ENCODE measurements at places on chromosomes 2 and 18. TPM values are rescaled to one million over a fixed set of nuclear protein-coding genes. Genes with fewer than 3 reads are reported as not detected.

The REG3A gene
- not detected for total RNA-seq

The TEX44 gene
- total RNA-seq: not detected

The C2orf78 gene
- total RNA-seq: not detected

The ALPI gene
- total RNA-seq: not detected

The SCN1A gene
- not detected for total RNA-seq

The PIKFYVE gene
- 10.1 TPM for total RNA-seq

- DNase-seq: no peak
Observed at GRCh38 chr18:10127729-10128128, 213.9 kb downstream of the VAPA start.

GRCh38 chr2:12313445-12314126 lies 403.1 kb upstream of the TRIB2 start:
- no peak for DNase-seq

DNA sequence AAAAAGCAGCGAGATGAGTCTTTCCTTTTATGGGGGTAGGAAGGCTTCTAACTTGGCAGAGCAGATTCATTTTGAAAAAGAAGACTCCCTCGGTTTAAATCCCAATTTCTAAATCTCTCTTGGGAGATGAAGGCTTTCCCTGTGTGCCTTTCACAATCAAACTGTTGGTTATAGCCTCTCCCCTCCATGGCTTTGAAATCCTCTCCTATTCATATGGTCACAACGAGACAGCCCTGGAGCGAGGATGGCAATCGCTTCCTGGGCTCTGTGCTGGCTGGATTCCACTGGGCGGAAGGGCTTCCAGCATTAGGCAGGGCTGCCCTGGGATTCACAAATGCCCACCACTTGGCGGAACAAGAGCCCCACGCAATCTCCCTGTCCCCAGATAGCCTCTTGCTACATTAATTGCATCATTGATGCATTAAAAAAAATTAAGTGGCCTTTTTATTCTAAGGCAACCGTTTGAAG lies 1.6 kb downstream of the CAVIN2 start:
- no peak for DNase-seq

DNA sequence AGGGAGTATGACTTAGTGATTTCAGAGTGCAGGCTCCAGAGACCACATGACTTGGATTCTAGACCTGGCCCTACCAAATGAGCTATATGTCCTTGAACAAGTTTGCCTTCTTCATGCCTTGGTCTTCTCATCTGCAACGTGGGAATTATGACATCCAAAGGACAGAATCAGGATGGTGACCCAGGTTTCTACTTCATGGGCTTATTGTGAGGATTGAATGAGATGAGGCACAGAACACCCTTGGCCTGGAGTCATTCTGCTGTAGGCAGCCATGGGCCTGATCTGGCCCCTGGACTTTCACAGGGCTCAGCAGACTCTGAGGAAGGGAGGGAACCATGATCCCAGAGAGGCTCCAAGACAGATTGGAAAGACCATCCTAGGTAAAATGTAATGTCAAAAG lies 85.6 kb upstream of the HAAO start:
- no peak for DNase-seq

DNA sequence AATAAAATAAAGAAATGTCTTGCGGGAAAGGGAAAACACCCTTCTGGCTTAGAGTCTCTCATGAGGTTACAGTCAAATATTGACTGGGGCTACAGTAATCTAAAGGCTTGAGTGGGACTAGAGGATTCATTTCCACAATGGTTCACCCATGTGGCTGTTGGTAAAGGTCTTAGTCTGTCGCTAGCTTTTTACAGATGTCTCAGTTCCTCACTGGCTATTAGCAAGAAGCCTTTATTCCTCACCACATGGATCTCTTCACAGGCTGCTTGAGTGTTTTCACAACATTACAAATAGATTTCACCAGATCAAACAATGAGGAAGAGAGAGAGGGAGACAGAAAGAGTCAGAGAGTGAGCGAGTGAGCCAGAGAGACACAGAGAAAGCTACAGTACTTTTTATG lies 8.3 kb upstream of the ZC3H15 start:
- DNase-seq: no peak

DNA sequence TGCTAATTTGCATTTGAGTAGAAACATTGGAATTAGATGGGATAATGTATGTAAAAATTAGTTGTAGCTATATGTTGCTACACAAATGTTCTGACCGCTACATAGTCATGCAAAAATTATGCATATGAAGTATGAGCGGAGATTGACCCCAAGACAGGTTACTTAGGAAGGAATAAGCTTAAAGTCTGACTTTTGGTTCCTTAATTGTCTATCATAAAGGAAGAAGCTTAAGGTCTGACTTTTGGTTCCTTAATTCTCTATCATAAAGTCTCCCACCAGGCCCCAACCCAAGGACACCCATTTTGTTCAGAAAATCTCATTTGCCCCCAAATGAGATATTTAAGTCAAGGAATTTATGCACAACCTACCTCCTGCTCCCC lies 106.5 kb downstream of the EVA1A start:
- no peak for DNase-seq

- DNase-seq: no peak
Observed at GRCh38 chr2:212975333-212975732, 176.1 kb downstream of the IKZF2 start.

GRCh38 chr2:100321179-100321865 lies 979 bp downstream of the LONRF2 start:
- DNase-seq: peak; percentile 80

DNA sequence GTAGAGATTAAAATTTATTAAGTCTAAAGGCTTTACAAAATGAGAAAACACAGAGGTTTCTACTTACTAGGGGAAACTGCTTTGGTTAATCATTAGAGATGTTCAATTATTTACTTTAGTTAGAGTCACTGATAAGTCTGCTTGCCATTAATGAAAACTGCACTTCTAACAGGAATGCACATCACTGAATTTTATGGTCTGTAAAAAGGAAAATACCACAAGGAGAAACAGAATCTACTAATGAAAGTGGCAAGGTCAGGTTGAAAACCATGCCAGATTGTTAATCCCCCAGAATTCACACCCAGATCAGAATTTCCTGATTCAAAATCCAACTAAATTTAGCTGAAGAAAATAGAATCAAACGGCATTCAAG lies 90.5 kb upstream of the GRB14 start:
- DNase-seq: peak; percentile 93

DNA sequence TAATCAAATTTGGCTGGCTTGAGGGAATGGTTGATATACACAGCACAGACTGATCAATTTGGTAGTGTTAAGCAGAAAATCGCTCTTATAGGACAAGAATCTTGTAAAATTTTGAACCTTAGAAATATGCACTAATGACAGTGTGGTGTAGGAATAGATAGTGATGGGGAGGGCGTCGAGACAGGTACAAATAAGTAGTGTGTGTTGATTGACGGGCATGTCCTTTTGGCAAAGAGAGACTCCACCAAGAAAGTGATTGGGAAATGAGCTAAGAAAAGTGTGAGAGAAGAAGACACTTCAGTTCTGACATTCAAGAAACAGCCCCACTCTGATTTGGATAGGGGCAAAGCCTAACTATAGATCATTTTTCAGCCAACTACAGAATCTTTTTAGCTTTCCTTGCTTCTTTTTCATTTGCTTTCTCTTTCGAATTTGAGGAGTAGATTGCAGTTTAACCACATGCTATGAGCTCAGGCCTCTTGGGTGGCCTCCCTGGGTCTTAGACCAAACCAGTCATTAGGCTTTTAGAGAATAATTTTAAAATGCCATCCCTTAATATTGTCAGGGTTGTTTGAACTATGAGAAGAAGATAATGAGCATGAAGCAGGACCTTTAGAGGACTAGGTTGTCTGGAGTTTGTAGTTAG lies 127.1 kb downstream of the CERS6 start:
- DNase-seq: no peak

- no peak for DNase-seq
Observed at GRCh38 chr18:8813611-8814010, 108.3 kb downstream of the MTCL1 start.
